ENCODE measurements at places on chromosomes 5 and 9. TPM values are rescaled to one million over a fixed set of nuclear protein-coding genes. Genes with fewer than 3 reads are reported as not detected.

The TIGD6 gene
- 5.8 TPM for total RNA-seq

The PCA3 gene
- 0.11 TPM for total RNA-seq

The ENC1 gene
- total RNA-seq = 21.9 TPM

The LECT2 gene
- total RNA-seq = not detected

The GMCL2 gene
- not detected for total RNA-seq

The WNT8A gene
- not detected for total RNA-seq

The RIC1 gene
- total RNA-seq = 32.4 TPM

The DMRT3 gene
- total RNA-seq = not detected
